Activated naive CD8-positive, alpha-beta T cell treated with anti-CD3 and anti-CD28 coated beads, Interleukin-2, amount 50 U/mL, for 16 hours (primary cell): ENCODE measurements at places on chromosomes 1 and 21.

- no peak for DNase-seq
Observed at GRCh38 chr1:151056149-151056548, 3.3 kb downstream of the CDC42SE1 start.

- DNase-seq, result no peak
Observed at GRCh38 chr1:89938171-89939055, 56.5 kb upstream of the ZNF326 start.

GRCh38 chr1:114345930-114346479 is 165.0 kb downstream of the TRIM33 start:
- no peak for DNase-seq

DNA sequence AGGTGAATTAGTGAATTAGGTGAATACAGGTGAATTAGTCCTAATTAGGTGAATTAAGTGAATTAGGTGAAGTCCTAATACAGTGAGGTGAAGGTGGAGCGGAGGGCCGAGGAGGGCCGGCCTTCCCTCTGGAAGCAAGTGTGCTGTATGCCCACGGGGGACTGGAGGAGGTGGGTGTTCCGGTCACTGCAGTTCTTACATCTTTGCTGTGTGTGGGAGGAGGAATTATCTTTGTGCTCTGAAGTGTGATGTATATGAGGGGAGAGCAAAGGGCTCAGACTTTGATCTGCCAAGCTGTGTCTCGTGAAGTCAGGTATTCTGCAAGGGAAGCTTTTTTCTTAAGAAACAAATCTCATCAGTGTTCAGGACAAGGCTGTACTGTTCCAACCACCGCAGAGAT is 45.4 kb downstream of the AGPAT3 start:
- no peak for DNase-seq

DNA sequence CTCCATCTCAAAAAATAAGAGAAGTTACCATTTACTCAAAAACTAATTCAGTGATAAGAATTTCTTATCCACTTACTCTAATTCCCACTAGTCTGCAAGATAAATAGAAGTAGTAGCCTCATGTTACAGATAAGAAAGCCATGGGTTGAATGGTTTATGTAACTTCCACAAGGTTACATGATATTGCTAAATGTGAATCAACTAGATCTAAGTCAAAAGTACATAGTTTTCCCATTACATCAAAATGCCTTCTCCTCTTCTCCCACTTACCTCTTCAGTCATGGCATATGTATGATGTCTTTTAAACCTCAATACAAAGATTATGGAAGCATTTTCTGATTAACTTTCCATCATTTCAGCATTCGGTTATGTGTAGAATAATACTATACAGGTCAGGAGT is 108.5 kb downstream of the ASH1L start:
- DNase-seq, result no peak

GRCh38 chr1:54287801-54288211 is 87.8 kb downstream of the MRPL37 start:
- no peak for DNase-seq

- no peak for DNase-seq
Observed at GRCh38 chr1:229130028-229130668, 140.8 kb upstream of the RAB4A start.
